T-helper 17 cell (primary cell): ENCODE measurements at places on chromosomes 7 and 10.

GRCh38 chr10:92027141-92027540, 103.6 kb downstream of the BTAF1 start:
- DNase-seq = no peak

GRCh38 chr7:155961241-155962190, 149.3 kb upstream of the SHH start:
- DNase-seq = no peak

- no peak for DNase-seq
Observed at GRCh38 chr7:130492523-130493274, 814 bp downstream of the MEST start.

DNA sequence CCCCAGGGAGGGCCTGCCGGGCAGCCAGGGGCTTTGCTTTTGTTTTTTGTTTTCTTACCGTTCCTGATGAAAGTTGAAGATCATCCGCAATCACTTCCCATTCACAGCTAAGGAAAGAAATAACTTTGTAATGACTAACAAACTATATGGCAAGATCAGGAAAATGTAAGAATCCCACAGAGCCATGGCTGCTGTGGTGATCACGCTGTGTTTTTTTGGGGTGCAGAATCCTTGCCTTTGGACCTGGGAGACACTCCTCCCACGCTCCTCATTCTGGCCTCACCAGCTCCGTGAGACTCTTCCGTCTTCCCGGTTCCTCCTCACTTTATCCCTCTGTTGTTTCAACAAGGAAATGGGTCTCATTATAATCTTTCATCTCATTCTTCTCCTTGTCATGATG, 443.0 kb upstream of the MGMT start:
- no peak for DNase-seq

DNA sequence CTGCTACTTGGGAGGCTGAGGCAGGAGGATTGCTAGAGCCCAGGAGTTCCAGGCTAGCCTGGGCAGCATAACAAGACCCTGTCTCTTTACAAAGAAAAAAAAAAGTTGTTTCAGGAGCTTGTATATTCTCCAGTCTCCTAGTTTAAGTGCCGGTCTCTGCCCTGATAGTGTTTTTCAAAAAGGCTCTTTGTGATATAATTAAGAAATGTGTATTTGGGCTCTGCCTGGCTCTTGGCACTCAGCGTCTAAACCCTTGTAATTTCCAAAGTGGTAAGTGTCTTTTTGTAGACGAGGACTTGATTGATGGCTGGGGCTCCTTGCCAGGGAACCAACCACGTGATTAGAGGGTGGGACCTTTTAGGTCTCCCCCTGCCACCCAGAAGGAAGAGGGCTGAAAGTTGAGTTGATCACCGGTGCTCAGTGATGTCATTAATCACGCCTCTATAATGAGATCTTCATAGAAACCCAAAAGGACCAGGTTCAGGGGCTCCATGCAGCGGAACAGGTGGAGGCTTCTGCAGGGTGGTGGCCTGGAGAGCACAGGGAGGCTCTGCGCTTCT, 4.4 kb downstream of the EIF3B start:
- no peak for DNase-seq

GRCh38 chr10:31927565-31927883, 1.1 kb downstream of the ARHGAP12 start:
- no peak for DNase-seq

DNA sequence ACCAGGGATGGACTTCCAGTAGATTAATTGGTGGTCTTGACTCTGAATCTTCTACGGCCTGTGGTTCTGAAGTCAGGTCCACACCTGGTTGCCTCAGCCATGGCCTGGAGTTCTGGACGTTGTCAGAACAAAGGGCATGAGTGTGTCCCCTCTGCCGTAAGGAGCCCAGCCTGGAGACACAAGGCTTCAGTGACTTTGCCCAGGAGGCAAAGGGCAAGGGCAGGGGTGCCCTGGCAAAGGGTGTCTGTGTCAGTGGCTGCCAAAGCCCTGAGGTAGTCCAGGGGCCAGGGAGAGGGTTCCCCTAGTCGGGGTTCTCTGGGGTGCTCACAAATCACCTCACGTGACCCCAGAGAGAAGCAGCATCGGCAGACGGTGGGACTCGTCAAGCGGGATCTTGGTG, 273.2 kb upstream of the ZNF32 start:
- DNase-seq = no peak

DNA sequence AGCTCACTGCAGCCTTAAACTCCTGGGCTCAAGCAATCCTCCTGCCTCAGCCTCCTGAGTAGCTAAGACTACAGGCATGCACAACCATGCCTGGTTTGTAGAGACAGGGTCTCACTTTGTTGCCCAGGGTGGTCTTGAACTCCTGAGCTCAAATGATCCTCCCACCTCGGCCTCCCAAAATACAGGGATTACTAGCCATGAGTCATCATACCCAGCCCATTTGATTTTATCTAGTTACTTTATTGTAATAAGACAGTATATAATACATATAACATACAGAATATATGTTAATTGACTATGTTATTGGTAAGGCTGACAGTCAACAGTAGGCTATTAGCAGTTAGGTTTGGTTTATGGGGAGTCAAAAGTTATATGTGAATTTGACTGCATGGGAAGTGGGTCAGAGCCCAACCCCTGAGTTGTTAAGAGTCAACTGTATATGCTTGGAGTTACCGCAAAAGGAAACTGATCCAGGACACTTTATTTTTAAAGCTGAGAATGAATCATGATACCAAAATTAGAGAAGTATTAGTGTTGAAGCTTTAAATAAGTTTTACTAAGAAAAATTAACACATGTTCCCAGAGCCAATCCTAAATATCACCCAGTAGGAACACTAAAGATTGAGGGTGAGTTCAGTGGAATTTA, 20.7 kb upstream of the KMT2E start:
- no peak for DNase-seq

- no peak for DNase-seq
Observed at GRCh38 chr7:123792547-123792946, 43.7 kb upstream of the WASL start.

DNA sequence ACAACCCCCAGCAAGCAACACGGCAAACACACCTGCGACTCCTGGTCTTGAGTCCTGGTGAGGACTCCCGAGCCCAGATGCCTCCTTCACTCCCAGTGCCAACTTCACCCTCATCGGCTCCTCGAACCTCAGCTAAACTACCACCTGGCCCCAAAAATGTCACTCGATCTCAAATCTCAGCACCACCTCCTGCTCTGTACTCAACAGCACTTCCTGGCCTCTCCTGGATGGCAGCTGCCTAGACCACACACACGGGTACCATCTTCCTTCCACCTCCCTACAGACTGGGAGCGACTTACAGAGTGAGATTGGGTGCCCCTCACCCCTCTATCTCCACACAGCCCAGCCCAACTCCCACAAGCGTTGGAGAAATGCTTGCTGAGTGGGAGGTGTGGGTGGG, 123.9 kb upstream of the MGMT start:
- DNase-seq = no peak

- DNase-seq = no peak
Observed at GRCh38 chr7:20217193-20217948, at the start of gene MACC1. TSS of gene MACC1 (minus strand) at chr7:20217384. CDS start at chr7:20161862, 55,522 bp downstream.

GRCh38 chr7:116503835-116504234, 4.3 kb downstream of the CAV2 start:
- DNase-seq = no peak

GRCh38 chr10:44476409-44477045, 91.6 kb upstream of the CXCL12 start:
- no peak for DNase-seq

DNA sequence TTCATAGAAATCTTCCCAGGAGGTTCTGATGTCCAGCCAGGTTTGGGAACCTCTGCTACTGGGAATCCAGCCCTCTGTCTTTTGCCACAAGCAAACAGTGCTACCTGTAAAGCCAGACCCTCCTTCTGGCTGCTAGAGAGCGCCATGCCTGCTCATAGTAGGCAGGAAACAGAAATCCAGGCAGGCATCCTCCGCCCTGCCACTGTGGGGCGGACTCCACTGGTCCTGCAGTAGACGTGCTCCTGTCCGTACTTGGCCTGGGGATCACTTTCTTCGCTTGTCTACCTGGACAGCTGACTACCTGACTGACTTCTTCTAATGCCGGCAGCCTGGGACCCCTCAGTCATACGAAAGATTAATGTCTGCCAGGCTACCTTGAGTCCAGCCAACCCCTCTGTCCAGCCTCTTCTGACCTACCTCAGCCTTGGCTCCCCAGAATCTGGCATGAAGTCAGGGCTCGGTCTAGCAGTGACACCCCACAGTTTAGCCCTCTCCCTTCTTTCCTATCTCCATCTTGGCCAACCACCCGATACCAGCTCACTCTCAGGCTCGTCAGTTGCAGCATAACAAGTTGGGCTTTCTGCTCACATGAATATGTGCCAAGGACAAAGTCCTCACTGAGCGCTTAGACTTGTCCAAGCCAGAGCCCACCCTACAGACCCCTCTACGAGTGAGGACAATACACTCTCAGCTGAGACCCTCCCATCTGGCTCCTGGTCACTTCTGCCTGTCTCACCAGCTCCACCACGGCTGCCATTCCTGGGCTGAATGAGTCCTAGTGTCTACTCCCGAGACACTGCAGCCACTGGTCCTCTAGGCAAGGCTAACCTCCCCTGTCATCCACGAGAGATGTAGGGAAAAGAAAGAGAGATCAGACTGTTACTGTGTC, 43.9 kb upstream of the OPALIN start:
- DNase-seq = no peak

DNA sequence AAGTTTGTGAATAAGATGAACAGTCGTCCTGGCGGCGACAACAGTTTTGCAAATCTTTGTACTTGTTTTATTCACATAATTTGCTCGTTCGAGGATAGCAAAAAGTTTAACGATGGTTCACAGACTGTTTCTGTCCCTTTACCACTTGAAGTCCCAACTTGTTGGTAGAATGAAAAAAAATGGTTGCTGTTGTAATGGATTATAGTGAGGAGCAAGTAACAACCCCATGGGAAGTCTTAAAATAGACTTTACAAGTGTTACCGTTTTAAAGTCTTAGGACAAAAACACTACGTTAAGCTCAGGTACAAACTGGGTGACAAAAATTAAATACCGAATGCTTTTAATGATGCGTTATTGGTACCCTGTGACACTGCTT, 589 bp downstream of the LSM8 start:
- DNase-seq = no peak

DNA sequence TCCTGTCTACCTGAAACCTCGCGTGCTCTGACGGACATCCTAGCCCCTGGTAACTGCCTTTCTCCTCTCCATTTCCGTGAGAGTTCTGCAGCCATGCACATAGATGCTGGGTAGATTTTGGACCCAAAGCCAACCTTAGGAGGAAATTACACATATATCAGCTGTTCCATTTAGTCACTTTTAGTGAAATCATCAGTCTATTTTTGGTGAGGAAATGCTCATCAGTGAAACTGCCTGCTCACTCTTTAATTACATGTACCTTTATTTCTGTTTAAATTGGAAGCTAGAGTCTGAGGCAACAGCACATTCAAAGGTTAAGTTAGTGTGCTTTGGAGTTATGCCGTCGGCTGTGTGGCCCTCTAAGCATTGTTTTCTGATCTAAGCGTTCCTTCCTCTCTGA, 231.3 kb downstream of the WDR37 start:
- no peak for DNase-seq

DNA sequence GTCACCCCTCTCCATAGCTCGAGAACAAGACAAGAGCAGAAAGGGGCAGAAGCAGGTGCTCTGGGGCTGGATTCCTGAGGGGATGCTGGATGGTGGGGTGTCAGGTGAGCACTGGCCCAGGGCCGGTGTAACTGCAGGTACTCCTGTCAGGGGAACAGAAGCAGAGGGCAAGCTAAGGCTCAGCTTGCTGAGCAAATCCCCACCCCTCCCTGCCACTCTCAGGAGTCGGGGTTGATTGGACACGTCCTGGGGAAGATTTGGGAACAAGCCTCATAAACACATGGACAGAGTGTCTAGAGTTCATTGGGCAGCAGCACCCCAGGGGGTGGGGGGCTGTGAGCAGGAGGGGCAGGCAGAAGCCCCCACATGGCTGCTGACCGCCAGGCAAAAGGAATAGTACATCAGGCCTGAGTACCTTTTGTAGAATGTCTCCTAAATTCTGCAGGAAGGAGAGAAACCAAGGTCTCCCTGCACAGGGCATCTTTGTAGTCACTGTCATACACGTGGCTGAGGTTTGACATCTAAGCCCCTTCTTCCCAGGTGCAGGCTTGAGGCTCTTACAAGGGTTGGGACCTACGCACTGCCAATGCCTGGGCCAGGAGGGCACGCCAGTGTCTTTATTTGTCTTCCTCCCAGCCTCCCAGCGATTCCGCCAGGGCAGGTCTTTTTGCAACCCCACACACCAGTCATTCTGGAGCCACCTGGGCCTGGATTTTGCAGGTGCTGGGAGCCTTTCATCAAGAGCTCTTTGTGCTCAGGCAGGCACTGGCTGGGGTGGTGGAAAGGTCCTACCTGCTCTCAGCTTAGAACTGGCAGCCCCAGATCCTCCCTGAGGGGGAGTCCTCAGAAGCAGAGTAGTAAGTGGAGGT, 2.8 kb downstream of the CALML3 start:
- DNase-seq = no peak

DNA sequence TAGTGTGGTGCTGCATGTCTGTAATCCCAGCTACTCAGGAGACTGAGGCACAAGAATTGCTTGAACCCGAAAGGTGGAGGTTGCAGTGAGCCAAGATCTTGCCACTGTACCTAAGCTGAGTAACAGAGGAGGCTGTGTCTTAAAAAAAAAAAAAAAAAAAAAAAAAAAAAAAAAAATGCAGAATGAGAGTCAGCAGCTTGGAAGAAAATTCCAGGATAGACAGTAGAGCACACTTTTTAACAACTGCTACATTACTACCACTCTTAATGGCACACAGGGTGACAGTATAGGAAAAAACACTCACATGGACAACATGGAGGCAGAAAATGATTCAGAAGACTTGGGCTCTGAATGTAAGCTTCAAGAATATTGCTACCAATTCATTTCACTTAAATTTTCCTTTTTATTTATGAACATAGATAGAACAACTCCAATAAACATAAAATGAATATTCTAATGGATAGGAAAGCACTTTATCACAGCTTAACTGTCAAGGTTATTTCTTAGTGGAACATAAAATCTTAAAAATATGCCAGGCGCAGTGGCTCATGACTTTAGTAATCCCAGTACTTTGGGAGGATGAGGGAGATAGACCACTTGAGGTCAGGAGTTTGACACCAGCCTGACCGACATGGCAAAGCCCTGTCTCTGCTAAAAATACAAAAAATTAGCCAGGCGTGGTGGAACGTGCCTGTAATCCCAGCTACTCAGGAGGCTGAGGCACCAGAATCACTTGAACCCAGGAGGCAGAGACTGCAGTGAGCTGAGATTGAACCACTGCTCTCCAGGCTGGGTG, 31.5 kb downstream of the CHCHD3 start:
- DNase-seq = no peak

GRCh38 chr7:50486512-50486911, 36.4 kb upstream of the FIGNL1 start:
- DNase-seq = no peak

- DNase-seq = no peak
Observed at GRCh38 chr7:17434841-17435692, 136.6 kb downstream of the AHR start.

- DNase-seq = no peak
Observed at GRCh38 chr7:47576866-47577306, 5.0 kb downstream of the TNS3 start.

- DNase-seq = no peak
Observed at GRCh38 chr10:70528741-70529362, 50.3 kb downstream of the PALD1 start.

GRCh38 chr10:43089519-43089918, 12.7 kb downstream of the RET start:
- DNase-seq = no peak
